ENCODE measurements at places on chromosomes 12 and 14. TPM values are rescaled to one million over a fixed set of nuclear protein-coding genes. Genes with fewer than 3 reads are reported as not detected.

DNA sequence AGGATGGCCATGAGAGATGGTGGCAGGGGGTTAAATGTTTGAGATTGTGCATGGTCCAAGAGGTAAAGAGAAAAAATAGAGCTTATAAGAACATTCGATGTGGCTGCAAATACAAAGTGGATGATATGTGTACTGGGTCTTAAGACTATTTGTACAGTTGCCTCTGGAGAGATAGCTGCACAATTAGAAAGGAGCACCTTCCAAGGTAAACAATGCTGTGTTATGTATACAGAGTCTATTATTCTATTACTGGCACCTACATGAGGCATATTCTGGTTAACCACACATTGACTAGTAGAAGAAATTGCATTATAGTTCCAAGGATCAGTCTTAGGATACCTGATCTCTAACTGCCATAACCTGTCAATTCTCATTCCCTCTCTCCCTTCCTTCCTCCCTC lies 238.0 kb upstream of the FOXN3 start:
- no peak for DNase-seq

DNA sequence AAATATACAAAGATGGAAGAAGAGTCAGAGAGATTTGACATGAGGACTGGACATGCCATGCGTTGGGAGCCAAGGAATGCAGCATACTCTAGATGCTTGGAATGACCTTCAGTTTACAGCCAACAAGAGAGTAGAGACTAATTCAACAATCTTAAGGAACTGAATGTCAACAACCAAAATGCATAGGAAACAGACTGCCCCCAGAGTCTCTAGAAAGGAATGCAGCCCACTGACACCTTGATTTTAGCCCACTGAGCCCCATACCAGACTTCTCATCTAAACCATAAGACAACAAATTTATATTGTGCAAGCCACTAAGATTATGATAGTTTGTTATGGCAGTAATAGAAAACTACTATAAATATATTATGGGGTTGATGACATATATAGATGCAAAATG lies 611.2 kb downstream of the RPS29 start:
- no peak for DNase-seq

DNA sequence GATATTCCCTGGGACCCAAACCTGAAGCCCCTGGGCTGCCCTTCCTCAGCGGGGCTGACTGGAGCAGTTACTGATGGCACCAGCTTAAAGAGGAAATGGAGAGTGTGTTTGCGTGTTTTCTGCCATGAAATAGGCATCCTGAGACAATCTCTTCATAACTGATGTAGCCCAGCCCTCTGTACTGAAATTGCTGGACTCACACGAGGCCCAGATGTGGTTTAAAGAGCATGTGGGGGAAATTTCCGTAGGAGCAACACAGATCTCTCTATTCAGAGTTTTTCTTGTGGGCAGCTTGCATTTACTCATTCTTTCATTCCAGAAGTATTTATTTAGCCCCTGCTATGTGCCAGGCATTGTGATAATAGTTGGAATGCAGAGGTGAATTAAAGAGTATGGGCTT lies 782.1 kb upstream of the TBX3 start:
- DNase-seq: no peak

DNA sequence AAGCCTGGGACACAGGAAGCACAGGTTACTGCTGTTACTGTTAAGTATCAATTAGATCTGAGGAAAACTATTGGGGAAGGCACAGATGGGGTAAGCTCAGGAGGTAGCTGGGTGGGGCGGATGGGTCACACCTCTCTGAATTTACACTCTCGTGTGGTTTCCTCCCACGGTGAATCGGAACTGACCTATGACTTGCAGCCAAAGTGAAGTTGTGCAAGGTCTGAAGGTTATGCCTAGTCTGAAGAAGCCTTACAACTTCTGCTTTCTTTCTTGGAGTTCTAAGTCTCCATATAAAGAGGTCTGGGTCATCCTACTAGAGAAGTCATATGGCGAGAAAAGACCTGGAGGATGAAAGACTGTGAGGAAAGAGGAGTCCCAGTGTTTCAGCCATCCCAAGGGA lies 25.6 kb upstream of the GPATCH2L start:
- DNase-seq: no peak

DNA sequence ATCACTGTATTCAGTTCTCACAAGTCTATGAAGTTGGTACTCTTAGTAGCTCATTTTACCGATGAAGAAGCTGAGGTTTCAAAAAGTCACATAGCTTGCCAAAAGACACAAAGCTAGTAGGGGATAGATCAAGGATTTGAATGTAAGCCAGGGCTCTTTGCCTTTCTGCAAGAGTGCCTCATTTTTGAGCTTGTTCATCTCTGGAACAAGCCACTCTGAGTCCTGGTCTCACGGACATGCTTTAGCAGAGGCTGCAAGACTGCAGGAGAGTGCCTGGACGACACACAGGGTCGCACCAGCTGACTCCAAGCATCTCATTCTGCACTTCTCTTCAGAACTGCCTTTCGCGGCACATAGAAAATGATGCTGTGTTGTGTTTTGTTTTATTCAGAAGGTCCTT lies 3.7 kb downstream of the NUAK1 start:
- peak; percentile 34 for DNase-seq

DNA sequence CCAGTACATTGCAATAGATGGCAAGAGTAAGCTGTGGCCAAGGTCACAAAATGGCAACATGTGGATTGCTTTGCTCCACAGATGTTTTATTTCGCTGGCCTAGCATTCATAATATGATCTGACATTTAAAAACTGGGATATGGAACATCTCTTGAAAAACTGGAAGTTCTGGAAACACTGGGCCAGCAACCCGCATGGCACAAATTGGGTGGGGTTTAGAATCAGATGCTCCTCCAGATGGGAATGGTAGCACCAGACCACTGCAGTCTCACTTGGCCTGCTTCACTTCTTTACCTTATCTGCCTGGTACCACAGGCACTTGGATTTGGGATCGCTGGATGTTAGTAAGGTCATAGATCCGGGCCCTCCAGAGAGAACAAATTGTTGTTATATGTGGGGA lies 10.1 kb downstream of the ZC2HC1C start:
- DNase-seq: no peak

DNA sequence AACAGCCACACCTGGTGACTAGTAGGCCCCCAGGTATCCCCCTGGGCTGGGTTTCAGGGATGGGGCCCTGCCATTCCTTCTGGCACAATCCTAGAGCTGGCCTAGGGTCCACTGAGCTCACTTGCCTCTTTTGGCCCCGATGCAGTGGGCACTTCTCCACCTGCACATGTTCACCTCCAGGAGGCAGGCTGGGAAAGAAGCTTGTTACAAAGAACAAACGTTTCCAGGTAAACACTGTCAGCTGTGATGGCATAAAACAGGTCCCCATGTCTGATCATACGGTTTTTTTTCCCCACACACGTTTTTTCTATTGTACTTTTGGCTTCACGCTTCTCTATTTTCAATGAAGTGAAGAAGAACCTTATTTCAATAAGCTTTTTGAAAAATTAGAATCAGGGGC lies 15.8 kb upstream of the HVCN1 start:
- peak; percentile 18 for DNase-seq

- DNase-seq: no peak
Observed at GRCh38 chr12:24631676-24632426, 317.1 kb downstream of the BCAT1 start.

- peak; percentile 36 for DNase-seq
Observed at GRCh38 chr14:103188810-103189480, 65.7 kb downstream of the TNFAIP2 start.

DNA sequence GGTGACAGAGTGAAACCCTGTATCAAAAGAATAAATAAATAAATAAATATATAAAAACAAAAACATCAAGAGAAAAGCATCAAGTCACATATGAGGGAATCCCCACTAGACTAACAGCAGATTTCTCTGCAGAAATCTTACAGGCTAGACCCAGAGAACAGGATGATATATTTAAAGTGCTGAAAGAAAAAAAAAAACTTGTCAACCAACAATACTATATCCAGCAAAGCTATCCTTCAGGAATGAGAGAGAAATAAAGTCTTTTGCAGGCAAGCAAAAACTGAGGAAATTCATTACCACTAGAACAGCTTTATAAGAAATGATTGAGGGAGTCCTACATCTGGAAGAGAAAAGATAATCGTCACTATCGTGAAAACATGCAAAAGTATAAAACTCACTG lies 6.4 kb upstream of the SFSWAP start:
- no peak for DNase-seq

DNA sequence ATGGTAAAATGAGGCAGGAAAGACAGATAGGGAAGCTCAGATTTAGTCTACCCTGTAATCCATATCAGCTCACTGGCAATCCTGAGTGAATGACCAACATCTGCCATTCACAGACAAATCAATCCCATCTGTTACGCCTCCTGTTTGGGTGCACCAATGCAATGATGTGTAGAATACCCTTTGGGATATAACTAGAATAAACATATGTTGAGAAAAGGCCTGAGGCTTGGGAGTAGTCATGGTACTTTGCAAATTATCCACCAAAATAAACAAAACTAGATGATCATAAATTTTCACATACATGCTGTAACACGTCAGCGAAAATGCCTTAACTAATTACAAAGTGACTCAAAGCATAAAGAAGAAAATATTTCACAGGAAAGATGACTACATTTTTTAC lies 78.8 kb downstream of the KCNC2 start:
- no peak for DNase-seq

- DNase-seq: no peak
Observed at GRCh38 chr14:63273717-63274655, 44.7 kb downstream of the GPHB5 start.

- DNase-seq: peak; percentile 68
Observed at GRCh38 chr14:65229748-65230728, 127.7 kb upstream of the MAX start.

DNA sequence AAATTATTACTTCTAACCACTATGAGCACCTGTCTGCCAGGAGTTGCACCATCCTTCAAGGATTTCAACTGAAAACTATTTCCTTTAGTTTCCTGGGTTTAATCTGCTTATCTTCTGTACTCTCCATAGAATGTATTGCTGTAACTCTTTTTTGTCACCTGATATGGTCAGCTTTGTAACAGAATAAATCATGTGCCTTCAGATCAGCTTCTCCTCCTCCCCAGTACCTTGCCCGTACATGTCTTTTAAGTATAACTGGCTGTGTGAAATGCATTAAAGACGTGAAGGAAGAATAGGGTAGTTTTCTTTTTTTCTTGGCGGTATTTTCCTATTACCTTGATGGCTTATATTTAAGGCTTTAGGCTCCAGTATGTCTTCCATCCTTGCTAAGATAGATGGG lies 200.3 kb upstream of the NAV3 start:
- DNase-seq: no peak

DNA sequence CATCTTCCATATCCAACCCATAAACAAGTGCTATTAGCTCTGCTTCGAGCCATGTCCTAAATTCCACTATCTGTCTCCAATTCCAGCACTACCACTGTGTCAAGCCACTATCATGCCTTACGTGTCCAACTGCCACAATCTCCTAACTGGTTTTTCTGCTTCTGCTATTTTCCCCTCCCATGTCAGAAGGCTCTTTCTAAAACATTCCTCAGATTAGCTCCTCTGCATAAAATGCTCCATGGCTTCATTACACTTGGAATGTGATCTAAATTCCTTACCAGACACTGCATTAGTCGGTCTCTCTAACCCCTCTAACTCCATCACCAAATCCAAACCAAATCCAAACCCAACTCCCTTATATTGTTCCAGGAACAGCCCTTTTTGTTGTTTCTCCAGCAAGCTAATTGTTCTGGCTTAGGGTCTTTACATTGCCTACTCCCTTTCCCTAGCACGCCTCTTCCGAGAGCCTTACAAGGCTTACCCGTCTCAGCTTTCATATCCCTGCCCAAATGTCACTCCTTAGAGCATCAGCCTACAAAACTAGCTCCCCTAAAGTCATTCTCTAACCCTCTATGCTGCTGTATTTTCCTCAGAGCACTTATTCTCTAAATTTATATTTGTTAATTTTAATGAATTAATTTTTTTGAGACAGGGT lies 139.7 kb downstream of the HELB start:
- DNase-seq: peak; percentile 51

DNA sequence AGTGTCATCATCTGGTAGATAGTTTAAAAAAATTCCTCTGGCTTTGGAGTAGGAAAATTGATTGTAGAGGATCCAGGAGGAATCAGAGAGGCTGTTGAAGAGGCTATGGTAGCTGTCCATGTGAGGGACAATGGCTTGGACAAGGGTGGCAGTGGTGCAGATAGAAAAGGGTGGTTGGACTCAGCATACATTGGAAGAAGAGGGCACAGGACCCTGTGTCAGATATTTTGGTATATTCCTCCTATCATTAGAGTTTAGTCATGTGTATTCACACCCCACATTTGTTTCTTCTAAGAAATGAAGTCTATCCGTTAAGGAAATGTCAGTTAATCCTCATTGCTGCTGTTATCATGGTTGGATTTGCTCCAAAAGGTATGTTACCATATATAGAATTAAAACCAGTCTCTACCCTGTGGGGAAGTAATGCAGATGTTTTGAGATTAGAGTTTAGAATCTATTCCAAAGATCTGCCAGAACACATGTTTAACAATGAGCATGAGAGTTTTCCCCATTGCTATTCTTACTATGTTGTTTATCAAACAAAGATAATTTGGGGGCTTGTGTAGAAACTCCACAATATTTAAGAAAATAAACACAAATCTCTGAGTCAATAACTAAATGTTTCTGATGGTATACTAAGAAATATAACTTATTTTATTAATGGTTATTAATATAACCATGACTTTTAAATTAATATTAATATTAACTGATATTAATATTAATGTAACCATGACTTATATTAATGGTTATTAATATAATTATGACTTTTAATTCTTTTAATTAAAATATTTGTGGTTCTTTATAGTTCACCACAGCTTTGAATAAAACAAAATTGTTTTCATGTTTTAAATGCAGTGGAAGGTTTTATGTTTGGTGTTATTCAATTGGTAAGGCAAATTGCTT lies 80.9 kb downstream of the CRADD start:
- DNase-seq: no peak

DNA sequence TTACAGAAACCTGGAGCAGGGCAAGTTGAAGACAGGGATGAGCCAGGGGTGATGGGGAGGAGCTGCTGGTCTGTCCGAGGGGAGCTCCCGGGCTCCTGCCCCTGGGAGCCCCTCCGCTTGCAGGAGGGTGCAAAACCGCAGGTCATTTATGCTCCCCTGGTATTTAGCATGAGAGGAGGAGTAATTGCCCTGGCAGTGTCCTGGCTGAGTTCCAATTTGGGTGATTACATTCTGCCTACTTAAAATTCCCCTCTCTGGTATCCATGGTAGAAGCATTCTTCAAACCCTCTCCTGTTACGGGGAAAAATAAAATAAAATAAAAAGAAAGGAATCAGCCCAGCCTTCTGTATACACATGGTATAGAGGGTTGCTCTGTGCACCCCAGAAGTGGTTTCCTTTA lies 61.7 kb upstream of the VRK1 start:
- DNase-seq: no peak

Gene PGF
- total RNA-seq: 1.0 TPM

Gene YLPM1
- total RNA-seq: 55.9 TPM

Gene KRT85
- not detected for total RNA-seq

Gene RARG
- 17.0 TPM for total RNA-seq

Gene ATL1
- total RNA-seq: 7.3 TPM

Gene APEX1
- total RNA-seq: 76.6 TPM

Gene PZP
- total RNA-seq: not detected

Gene ZNF891
- total RNA-seq: 7.2 TPM

Gene AGAP2
- 1.7 TPM for total RNA-seq

Gene CD69
- total RNA-seq: not detected

Gene TMEM119
- 0.97 TPM for total RNA-seq

Gene LBHD2
- total RNA-seq: not detected

Gene FGF23
- total RNA-seq: 0.58 TPM

Gene CFAP251
- 1.5 TPM for total RNA-seq

Gene VDR
- 0.09 TPM for total RNA-seq

Gene STON2
- total RNA-seq: 25.0 TPM

Gene AQP2
- total RNA-seq: not detected
